Substantia nigra (tissue), 51 donors: ENCODE measurements at places on chromosomes 6 and 20.

DNA sequence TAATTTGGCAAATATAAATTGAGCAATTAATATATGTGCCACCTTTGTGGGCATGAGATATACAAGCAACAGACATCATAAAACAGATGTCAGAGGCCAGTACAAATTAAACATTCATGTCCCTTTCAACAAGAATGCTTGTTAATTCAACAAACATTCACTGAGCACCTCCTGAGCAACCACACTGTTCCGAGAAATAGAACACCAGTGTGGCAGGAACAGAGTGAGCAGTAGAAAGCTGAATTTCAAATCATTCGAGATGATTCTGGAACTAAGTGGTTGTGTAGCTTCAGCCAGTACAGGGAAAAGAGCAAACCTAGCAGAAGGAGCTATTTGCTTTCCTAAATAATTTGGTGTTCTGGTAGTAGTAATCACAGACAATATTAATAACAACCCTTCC is 227.7 kb downstream of the CBLN4 start:
- DNase-seq = no peak

DNA sequence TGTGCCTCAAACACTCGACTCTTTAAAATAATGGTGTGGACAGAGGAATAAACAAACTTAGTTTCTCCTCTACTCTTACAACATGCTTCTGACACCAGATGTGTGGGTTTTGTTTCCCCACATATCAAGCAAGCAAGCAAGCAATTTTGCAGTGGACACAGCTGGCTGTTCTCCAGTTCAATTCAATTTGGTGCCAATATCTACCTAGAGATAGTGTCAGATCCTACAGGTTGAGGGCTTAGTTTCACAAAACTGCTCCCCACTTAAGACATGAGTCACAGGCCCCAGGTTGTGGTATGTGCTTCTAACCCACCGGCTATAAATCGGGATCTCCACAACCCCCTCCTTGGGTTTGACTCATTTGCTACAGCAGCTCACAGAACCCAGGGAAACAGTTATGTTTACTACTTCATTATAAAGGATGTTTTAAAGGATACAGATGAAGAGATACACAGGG is 131.4 kb upstream of the TRAF3IP2 start:
- DNase-seq = no peak

DNA sequence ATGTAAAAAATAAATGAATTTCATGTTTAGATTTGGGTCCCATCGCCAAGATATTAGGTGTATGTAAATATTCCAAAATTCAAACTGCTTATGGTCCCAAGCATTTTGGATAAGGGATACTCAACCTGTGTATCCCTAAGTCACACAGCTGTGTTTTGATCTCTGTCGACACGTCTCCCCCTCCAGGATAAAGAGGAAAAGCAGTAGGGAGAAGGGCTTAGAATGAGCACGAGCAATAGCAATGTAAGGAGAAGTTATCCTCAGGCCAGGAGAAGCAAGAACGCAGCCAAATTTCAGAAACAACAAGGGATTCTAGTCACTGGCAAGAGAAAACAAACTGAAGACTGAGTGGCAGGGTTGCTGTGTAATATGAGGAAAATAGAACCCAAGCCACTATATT is 181.2 kb downstream of the AIG1 start:
- no peak for DNase-seq

GRCh38 chr6:119170447-119171087 is 92.1 kb upstream of the FAM184A start:
- DNase-seq = no peak

GRCh38 chr20:32893263-32894025 is 34.7 kb downstream of the EFCAB8 start:
- DNase-seq = no peak

GRCh38 chr6:84772428-84773132 is 8.2 kb upstream of the TBX18 start:
- no peak for DNase-seq
